ENCODE measurements at places on chromosomes 4 and X.

DNA sequence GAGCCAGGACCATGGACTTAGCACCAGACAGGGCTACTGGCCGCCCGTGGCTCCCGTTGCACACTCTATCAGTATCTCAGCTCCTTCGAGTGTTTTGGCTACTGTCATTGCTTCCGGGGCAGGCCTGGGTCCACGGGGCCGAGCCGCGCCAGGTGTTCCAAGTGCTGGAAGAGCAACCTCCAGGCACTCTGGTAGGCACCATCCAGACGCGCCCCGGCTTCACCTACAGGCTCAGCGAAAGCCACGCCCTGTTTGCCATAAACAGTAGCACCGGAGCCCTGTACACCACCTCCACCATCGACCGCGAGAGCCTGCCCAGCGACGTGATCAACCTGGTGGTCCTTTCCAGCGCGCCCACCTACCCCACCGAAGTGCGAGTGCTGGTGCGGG, 1.6 kb downstream of the FAT4 start:
- DNase-seq: no peak

- DNase-seq: peak; percentile 64
Observed at GRCh38 chr4:102787096-102787881, 26.5 kb upstream of the MANBA start.

GRCh38 chr4:111632641-111633151, 512.6 kb upstream of the FAM241A start:
- DNase-seq: peak; percentile 44

- no peak for DNase-seq
Observed at GRCh38 chrX:41630091-41630490, 58.7 kb upstream of the GPR34 start.

GRCh38 chr4:140187316-140187695, 33.3 kb upstream of the MAML3 start:
- no peak for DNase-seq

DNA sequence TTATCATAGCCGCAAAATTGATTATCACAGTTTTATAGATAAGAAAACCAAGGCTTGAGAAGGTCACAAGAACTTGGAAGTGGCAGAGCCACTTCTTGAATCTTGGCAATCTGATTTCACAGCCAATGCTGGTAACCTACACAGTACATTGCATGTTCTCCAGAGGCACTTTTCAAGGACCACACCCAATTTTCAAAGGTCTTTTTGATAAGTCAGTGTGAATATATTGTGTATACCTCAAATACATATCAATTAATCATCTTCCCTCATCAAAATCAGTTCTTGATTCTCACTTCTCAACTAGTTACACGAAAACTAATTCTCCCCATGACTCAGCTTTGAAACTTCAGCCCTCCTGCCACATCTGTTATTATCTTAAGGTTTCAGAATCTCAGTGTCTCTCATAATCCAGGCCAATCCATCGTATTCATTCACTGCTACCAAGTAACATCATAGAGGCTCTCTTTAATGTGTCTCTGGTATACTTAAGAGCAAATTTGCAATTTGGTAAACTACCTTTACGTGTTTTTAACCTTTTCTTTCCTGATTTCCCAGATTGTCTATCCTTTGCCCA, 16.8 kb downstream of the CAMK2D start:
- no peak for DNase-seq

DNA sequence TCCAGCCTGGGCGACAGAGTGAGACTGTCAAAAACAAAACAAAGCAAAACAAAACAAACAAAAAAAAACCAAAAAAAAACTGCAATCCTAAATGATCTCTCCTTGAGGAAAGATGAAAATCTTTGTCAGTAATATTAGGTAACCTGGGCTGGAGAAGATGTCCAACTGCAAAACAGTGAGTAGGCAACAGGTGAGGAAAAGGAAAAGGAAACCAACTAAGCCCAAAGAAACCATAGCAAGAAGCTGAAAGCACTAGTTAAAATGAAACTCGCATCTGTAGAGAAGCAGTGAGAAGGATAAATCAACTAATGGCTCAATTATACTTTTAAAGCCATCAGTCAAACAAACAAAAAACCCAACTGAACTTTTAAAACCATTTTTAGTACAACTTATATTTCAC, 54.2 kb downstream of the ENOX2 start:
- DNase-seq: no peak

- no peak for DNase-seq
Observed at GRCh38 chrX:8653956-8654355, 78.0 kb downstream of the ANOS1 start.

DNA sequence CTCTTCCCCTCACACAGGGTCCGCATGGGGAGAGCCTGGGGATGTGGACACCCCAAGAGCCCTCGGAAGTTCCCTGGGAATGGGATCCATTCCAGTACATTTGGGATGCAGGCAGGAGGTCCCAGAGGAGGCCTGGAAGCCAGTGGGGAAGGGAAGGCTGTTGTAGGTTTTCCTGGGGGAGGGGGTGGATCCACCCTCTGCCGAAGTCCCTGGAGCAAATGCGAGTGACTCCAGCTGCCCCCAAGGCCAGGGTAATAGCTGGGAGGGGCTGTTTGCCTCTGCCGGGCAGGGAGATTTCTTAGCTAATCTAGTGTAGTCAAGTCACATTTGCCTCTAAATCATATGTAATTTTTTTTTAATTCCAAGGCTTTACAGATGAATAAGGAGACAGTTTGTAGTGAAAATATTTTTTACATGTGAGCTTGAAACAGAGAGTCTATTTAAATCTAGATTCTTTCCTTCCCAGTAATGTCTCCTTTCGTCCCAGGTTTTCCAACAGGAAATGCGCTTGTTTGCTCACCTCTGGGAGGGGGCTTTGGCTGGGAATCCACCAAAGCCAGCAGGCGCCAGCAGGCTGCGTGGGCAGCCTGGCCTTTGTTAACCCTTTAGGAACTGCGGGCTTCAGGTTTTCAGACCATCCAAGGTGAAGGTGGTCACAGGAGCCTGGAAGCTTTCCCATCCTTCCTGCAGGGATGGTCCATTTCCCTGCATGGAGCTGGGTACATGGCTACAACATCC, 26.8 kb downstream of the SH3TC1 start:
- no peak for DNase-seq

DNA sequence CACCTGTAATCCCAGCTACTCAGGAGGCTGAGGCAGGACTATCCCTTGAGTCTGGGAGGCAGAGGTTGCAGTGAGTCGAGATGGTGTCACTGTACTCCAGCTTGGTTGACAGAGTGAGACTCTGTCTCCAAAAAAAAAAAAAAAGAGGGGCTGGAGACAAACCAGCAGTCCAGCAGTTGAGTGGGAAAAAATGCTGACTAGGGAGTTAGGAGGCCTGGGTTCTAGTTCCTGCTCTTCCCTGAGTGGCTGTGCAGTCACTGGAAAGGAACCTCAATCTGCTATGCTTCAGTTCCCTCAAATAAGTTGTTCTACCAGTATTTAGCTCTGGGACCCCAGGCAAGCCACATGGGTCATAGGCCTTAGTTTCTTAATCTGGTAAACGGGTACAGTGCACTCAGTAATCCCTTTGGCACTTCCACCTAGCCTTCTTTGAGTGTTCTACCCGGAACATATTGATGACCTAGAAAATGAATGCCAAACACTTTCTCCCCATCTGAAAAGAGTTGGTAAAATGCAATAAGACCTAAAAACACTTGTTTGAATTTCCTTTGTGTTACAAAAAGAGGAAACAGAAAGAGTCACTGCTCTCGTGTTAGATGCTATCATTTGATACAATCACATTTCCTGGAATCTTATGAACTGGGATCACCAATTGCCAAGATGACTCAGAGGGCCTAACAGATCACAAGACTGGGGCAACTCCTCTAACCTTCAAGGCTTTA, 99.3 kb upstream of the EGFL6 start:
- DNase-seq: peak; percentile 82

DNA sequence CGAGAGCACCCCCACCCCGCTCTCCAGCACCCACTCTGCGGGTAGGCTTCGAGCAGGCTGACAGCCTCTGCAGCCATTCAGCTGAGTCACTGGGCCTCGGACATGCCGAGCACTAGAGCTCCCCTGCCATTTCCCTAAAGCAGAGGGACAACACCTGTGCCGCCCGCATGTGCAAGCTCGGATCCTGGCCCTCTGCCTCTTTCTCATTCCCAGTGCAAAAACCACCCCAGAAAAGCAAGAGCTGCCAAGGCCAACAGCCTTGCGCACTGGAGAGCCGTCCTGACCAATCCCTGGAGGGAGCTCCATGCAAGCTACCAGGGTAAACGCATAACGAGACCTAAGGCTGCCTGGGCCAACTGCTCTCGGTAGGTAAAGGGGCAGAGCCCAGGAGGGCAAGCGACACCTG, 5.3 kb downstream of the HCFC1 start:
- no peak for DNase-seq

- DNase-seq: no peak
Observed at GRCh38 chrX:152946681-152947080, 47.2 kb downstream of the PNMA5 start.

GRCh38 chr4:127734976-127735375, 4.8 kb downstream of the SLC25A31 start:
- no peak for DNase-seq

DNA sequence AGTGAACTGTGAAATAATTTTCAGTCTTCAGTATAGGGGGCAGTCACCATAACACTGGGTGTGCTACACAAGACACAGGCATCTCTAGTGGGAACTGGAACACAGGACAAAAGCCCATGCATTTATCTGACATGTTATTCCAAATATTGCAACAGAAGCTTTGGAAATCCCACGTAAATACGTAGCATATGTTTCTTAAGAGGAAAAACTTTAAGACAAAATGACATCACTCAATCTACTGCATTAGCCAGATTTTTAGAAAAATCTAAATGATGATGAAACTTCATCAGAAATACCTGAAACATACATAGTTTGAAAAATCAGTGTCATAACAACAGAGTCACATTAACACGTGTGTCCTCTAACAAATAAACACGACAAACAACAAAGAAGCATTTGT, 14.5 kb downstream of the SHISA3 start:
- no peak for DNase-seq

- DNase-seq: no peak
Observed at GRCh38 chrX:28124416-28124815, 143.2 kb upstream of the DCAF8L1 start.

- DNase-seq: no peak
Observed at GRCh38 chrX:133440081-133440796, 24.9 kb upstream of the GPC4 start.

DNA sequence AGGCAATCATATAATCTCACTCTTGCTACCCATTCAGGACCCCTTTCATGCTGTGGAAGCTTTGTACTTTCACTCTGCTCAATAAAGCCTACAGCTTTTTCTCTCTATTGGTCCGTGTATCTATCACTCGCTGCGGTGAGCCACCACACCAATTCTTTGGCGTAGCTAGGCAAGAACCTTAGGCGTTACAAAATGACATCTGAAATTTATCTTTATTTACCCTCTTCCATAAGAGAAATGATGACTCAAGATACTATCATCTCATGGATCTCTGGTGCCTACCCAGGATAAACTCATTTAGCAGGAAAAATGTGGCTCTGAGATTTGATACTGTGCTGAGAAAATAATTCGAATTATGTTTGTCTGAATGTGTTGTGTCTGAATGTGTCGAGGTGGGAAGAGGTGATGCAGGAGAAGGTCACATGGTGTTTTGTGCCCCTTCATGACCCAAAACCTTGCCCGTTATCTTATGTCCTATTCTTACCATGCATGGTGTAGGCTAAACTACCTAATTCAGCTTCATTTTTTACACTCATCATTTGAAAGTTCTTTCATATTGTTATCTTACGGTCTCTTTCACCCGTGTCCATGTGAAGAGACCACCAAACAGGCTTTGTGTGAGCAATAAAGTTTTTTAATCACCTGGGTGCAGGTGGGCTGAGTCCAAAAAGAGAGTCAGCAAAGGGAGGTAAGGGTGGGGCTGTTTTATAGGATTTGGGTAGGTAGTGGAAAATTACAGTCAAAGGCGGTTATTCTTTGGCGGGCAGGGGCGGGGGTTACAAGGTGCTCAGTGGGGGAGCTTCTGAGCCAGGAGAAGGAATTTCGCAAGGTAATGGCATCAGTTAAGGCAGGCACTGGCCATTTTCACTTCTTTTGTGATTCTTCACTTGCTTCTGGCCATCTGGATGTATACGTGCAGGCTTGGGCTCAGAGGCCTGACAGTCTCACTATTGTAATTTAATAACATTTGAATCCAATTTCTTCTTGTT, 41.6 kb upstream of the GIMD1 start:
- peak; percentile 53 for DNase-seq

GRCh38 chr4:8637456-8637984, 45.0 kb downstream of the CPZ start:
- no peak for DNase-seq

DNA sequence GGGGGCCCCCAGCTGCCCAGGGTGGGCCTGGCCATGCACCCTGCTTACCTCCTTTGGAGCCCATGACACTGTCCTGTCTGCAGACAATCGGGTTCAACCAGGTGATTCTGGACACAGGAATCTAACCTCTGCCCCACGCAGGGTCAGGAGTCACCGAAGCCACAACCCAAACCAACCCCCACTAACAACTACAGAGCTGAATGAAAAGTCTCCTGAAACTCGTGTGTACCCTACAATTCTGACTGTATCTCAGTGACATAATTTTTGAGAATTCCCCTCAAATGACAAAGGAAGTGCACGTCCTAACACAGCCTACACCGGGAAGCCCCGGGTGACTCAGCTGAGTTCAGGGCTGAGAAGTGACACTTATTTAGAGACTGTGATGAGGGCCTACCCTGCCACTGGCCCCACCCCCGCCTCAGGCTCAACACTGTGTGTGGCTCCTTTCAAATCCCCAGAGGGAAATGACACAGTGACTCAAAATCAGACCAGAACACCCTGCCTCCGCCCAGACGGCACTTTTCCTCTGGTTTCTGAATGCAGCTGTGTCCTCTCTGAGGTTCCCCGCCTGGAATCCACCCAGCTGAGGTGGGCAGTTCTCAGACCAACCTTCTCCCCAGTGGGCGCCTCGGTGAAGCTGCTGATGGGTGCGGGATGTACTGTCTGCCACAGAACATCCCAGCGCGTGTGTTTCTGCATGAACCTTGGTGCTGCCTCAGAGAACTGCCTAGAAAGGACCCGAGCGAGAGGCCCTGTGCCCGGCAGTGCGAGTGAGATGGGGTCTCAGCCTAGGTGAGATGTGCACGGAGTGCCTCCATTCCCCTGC, 9.9 kb downstream of the TNIP2 start:
- DNase-seq: peak; percentile 90

GRCh38 chr4:13268703-13269102, 215.4 kb downstream of the RAB28 start:
- DNase-seq: no peak

- DNase-seq: no peak
Observed at GRCh38 chr4:119070301-119070700, 65.3 kb upstream of the MYOZ2 start.

DNA sequence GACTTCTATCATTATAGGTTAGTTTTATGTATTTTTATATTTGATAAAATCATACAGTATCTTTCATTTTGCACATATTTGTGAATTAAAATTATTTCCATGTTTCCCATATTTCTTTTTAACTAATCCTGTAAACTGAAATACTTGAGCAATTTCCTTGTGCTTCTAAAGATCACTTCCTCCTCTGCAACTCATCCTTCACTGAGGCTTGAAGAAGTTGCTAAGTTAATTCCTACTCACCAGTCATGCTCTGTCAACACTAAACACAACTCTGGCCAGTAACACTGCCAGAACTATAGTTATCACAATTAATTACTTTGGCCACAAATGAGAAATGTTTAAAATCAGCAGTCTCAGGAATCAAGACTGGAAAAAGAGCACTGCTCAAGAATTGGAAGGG, 6.7 kb downstream of the SPATA4 start:
- no peak for DNase-seq

- peak; percentile 55 for DNase-seq
Observed at GRCh38 chrX:68185161-68185560, 248.1 kb downstream of the OPHN1 start.

- no peak for DNase-seq
Observed at GRCh38 chr4:150366487-150366999, 215.4 kb upstream of the MAB21L2 start.

GRCh38 chr4:136664988-136665387, 867.3 kb downstream of the PCDH18 start:
- no peak for DNase-seq

All from EH (cell line).